ENCODE measurements at places on chromosomes 3 and 15. TPM values are rescaled to one million over a fixed set of nuclear protein-coding genes. Genes with fewer than 3 reads are reported as not detected.

The SPINT1 gene
- total RNA-seq = 0.59 TPM

The TGM4 gene
- total RNA-seq = not detected

The SERPINI2 gene
- total RNA-seq = 0.40 TPM

The ATP13A5 gene
- not detected for total RNA-seq

The ZNF619 gene
- 3.9 TPM for total RNA-seq

The RASL12 gene
- total RNA-seq = 19.7 TPM

The SUCNR1 gene
- total RNA-seq = 0.08 TPM

The TMEM207 gene
- not detected for total RNA-seq

Data from Right ventricle myocardium superior (tissue), 1 donor.